ENCODE measurements at places on chromosomes 7 and 10.

GRCh38 chr7:134757938-134758337 is 21.5 kb upstream of the CALD1 start:
- DNase-seq, result no peak

DNA sequence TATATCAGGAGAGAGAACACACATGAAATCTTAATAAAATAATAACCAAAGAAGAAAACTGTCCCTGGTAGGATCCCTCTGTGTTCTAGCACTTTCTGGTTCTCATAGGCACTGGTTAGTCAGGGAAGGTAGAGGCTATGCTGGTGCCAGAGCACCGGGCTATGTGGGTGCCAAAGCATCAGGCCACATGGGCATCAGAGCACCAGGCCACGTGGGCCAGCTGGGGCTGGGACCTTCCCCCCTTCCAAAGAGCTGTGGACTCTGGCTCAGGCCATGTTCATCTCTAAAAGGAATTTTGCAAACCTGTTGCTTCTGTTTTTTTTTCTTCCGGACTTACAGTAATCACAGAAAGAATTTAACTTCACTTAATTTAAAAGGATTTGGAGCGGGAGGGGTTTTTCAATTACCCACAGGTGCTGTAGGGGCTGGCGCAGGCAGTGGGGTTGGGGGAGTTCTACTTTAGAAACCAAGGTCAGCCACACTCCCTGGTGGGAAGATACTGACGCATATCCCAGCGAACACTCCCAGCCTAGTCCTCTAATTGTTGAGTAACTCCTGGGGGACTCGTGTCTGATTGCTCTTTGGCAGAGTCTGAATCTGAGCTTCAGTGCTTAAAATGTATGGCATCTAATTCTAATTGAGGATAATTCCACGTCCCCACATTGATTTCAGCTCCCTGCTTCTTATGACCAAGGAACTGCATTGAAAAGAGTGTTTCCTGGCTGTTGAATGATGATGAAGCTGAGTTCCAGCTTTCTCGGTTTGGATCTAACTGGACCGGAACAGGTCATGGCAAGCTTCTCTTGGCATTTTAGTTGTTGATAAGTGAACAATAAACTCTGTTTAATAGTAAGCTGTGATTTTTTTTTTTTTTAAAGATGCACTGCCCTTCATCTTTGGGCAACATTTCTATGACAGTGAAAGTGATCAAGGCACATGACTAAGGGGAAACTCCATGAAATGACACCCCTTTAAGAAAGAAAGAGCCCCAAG is 110.7 kb upstream of the FZD8 start:
- no peak for DNase-seq

- no peak for DNase-seq
These were observed 273.6 kb upstream of the PODXL start for GRCh38 chr7:131829947-131830558.

GRCh38 chr7:55533050-55533728 is 39.1 kb downstream of the VOPP1 start:
- no peak for DNase-seq

GRCh38 chr10:47112612-47113011 is 187.4 kb upstream of the GDF10 start:
- no peak for DNase-seq

DNA sequence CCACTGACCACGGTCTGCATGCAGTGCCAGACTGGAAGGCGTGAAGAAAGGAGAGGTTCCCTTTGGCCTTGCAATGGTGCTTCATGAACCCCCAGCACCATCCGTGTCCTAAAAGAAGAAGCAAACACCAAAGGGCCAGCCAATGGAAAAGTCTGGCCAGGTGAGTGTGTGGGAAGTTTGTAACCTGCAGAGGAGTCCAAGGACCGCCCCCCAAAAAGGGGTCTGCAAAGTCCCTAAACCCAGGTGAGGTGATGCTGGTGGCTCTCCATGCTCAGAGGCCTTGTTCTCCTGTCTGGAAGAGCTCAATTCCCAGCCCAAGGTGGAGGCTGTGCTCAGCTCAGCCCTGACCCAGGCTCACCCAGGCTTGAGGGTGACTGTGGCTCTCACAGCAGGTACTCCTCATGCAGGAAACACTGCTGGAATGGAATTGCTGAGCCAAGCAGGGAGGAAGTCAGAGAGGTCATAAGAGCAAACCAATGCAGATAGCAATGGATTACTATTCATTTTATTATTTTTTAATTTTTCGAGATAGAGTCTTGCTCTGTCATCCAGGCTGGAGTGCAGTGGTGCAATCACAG is 52.4 kb upstream of the NANOS1 start:
- no peak for DNase-seq

DNA sequence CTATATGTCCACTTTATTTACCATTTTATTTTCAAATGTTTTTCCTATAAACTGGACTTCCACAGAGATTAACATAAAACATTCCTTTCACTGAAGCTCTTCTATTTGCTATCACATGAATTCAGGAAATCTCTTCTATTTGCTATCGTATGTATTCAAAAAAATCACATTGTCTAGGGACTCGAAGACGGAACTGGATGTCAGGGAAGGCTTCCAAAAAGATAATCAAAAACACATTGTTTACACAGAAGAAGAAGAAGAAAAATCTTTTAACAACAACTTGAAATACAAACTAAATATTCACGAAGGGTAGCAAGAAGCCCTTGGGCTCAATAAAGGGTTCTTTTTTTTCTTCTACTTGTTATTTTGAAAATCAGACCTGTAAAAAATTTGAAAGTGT is 426.1 kb upstream of the LRRN3 start:
- no peak for DNase-seq

DNA sequence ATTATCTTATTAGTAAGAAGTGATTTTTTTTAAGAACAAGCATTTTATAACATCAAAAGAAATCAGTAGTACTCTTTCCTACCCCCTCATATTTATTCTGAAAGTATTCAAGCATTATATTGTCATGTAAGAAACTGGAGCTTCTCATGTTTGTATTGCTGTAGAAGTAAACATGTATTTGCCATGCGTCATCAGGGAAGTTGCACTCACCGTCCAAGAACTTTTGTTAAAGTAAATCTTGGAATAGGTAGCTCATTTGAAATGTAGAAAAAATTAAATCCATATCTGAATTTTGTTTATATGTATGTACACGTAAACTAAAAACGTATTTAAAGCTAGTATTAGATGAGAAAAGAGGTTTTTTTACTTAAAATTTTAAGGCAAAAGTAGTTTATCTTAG is 96.8 kb downstream of the PTEN start:
- DNase-seq, result no peak

- DNase-seq, result no peak
These were observed 16.7 kb downstream of the FAM107B start for GRCh38 chr10:14757986-14758385.

DNA sequence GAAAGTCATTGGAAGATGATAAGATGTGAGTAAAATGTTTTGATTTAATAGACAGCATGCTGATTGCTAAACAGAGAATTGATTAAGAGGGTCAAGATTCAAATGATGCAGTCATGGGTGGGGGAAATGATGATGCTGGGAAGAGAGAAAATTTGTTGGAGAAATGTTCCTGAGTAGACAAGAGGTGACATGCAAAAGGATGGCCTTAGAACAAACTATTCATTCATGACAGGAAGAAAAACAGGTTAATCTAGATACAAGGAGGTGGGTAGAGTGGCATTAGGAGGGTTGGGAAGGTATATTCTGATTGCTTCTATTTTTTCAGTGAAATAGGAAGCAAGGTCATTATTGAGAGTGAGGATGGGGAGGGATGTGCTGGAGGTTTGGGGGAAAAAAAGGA is 146.7 kb downstream of the SEM1 start:
- DNase-seq, result no peak

- no peak for DNase-seq
These were observed 4.4 kb upstream of the TECPR1 start for GRCh38 chr7:98256431-98256830.

DNA sequence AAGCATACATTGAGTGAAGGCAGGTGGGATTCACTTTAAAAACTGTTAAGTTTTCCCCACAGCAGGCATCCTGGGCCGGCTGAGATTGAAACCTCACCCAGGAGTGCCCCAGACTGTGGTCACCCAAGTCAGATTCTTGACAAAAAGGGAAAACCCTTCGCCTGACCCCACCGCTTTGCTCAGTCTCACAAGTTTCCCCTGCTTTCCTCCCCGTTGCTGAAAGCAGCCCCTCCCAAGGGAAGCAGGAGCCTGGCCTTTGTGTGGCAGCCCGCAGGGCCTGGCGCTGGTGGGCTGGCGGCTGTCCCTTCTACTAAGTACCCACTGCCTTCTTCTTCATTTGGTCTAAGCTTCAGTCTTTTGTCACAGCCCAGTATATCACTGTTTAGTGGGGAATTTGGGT is 16.0 kb downstream of the RNF32 start:
- DNase-seq, result no peak

GRCh38 chr7:23472956-23473843 is 2.9 kb upstream of the IGF2BP3 start:
- no peak for DNase-seq

- DNase-seq, result no peak
These were observed 160.2 kb downstream of the IPMK start for GRCh38 chr10:58107506-58107905.

- DNase-seq, result no peak
These were observed 8.9 kb upstream of the MRPS24 start for GRCh38 chr7:43877968-43878864.

- DNase-seq, result no peak
These were observed 56.2 kb upstream of the ABLIM1 start for GRCh38 chr10:114714281-114714741.

DNA sequence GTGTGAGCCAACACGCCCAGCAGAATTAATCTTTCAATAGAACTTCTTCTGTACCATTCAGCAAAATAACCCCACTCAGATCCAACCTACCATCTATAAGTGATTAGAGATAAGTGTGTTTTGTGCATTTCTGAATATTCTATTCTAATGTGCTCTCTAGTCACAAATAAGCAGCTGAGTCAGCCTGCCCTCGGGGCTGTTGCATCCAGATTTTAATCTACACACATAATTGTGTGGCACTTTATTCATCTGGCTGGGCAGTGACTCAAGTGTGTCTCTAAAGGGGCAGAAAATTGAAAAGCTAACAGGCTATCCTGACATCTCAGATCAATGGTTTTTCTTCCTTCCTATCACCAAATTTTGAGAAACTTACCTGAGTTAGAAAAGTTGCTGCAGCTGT is 60.3 kb downstream of the PRR15 start:
- no peak for DNase-seq

DNA sequence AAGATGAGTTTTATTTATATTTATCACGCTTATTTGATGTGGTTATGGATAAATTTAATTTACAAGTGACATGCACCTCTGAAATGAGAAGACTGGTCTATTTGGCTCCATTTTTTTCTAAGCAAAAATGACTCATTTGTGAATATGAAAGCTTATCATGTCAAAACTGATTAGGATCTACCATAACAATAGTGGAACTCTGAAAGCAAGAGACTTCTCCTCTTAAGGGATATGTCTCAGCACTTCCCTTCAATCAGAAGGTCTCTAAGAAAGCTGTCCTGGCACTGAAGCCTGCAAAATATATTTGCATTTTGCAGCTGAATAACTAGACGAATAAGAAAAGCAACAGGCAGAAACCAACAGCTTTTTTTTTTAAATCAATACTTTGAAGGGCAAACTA is 12.7 kb downstream of the FAS start:
- no peak for DNase-seq

GRCh38 chr10:68154211-68154497 is 44.9 kb downstream of the MYPN start:
- DNase-seq, result no peak

- no peak for DNase-seq
These were observed 104.7 kb downstream of the SRPK2 start for GRCh38 chr7:105284014-105284413.

GRCh38 chr10:113041841-113042750 is 92.0 kb downstream of the TCF7L2 start:
- DNase-seq, result no peak

DNA sequence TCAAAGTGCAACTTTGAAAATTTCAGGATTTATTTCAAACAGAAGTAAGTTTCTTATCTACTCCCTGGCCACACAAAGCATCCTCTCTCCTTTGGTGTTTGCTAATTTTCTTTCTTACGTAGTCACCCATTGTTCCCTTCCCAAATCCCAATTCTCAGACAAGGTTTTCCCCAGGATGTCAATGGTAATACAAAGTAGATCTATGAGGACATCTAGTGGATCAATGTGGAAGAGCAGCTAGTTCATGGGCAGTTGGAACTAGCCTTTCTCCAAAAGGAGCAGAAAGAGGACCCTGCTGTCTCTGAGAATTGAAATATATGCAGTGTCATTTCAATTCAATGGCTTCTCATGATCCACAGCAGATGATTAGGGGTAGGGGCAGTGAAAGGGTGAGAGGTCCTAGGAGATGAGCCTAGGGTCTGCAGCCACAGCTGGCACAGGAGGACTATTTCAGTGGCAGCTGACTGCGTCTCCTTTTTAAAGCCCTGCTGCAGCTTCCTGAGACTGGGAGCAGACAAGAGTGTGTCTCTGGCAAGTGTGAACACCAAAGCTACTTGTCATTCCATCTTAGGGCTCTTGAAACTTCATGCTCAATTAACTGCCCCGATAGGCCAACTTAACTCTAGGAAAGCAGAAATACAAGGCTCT is 632.6 kb downstream of the KCNMA1 start:
- no peak for DNase-seq

DNA sequence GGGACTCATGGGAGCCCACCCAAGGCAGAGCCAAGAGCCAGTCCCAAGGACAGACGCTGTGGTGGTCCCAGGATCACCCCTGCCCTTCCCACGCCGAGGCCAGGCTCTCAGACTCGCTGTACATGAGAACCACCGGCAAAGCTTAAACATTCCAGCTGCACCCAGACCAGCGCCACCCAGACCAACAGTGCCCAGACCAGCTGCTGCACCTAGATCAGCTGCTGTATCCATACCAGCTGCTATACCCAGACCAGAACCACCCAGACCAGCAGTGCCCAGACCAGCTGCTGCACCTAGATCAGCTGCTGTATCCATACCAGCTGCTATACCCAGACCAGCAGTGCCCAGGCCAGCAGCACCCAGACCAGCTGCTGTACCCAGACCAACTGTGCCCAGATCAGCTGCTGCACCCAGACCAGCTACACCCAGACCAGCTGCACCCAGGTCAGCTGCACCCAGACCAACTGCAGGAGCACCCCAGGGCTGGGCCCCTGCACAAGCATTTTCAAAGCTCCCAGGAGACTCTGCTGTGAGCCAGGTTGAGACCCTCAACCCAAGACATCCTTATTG is 47.9 kb upstream of the CNPY1 start:
- DNase-seq, result no peak

- no peak for DNase-seq
These were observed 406 bp downstream of the CBLL1 start for GRCh38 chr7:107744345-107744750.

GRCh38 chr10:110007161-110007700 is 553 bp upstream of the ADD3 start:
- DNase-seq, result no peak

GRCh38 chr7:24290004-24290641 is 6.1 kb downstream of the NPY start:
- DNase-seq, result no peak

- DNase-seq, result no peak
These were observed 205.6 kb upstream of the CSTF2T start for GRCh38 chr10:51905032-51905431.
